ENCODE measurements at places on chromosomes 4 and X. TPM values are rescaled to one million over a fixed set of nuclear protein-coding genes. Genes with fewer than 3 reads are reported as not detected.

Gene NFKB1
- total RNA-seq: 24.3 TPM

Gene USP27X
- 3.4 TPM for total RNA-seq

Gene MTNR1A
- total RNA-seq: 0.64 TPM

Gene EFHC2
- total RNA-seq: 0.25 TPM

Gene CACNA1F
- not detected for total RNA-seq

Gene AMOT
- not detected for total RNA-seq

Gene NDST3
- total RNA-seq: not detected

Gene NPY2R
- 0.09 TPM for total RNA-seq

Gene GLRB
- total RNA-seq: 0.64 TPM

Gene CSN1S1
- total RNA-seq: not detected

Gene INTS12
- total RNA-seq: 13.4 TPM

Gene EGFL6
- total RNA-seq: not detected

Gene SHROOM2
- 0.27 TPM for total RNA-seq

Gene PSAPL1
- total RNA-seq: 0.13 TPM

Gene ENPP6
- total RNA-seq: not detected

Gene ARFIP1
- 9.3 TPM for total RNA-seq

Gene ANK2
- 0.58 TPM for total RNA-seq

Gene MAGEC2
- total RNA-seq: not detected

Gene OPRPN
- not detected for total RNA-seq

Gene SMAD1
- 8.9 TPM for total RNA-seq

Gene SOWAHB
- 0.06 TPM for total RNA-seq

Gene METAP1
- 40.8 TPM for total RNA-seq

Gene PRPS2
- 43.7 TPM for total RNA-seq

Gene GAGE12J
- total RNA-seq: not detected

Gene TLR8
- not detected for total RNA-seq

Gene PLXNB3
- total RNA-seq: 5.0 TPM

Gene CAMK2D
- 22.6 TPM for total RNA-seq

Measured in A549 treated with RU486 at 1 μM for 4 hours (cell line).